ENCODE measurements at places on chromosomes 3 and 15.

DNA sequence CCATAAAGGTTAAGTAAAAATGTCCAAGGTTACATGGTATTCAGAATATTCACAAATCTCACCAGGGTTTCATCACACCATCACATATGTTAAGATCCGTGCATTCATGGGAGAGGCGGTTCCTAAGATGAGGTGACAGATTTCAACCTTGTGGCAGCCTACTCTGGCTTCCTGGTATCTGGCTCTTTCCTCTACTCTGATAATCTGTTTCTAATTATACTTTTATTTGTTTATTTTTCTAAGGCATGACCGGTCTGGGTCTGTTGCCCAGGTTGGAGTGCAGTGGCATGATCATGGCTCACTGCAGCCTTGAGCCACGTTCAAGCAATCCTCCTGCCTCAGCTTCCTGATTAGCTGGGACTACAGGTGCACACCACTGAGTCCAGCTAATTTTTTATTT, 34.4 kb downstream of the RAF1 start:
- no peak for DNase-seq

GRCh38 chr3:134846911-134847317, 51.9 kb downstream of the EPHB1 start:
- DNase-seq, result no peak

DNA sequence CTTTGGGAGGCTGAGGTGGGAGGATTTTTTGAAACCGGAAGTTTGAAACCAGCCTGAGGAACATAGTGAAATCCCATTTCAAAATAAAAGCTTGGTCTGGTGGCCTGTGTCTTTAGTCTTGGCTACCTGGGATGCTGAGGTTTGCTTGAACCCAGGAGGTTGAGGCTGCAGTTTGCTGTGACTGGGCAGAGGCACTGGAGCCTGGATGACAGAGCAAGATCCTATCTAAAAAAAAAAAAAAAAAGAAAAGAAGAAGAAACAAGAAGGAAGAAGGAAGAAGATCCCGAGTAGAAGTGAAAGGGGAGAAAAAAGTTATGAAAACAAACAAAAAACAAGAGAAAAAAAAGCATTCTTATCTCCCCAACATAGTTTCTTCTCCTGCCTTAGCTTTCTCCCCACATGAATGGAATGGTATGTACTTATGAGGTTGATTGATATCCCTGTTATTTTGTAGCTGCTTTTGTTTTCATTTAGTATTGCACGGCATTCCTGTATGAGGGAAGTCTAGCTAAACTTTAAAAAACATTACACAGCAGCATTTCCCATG, 42.4 kb downstream of the TMEM40 start:
- no peak for DNase-seq

GRCh38 chr3:35677797-35678196, 38.5 kb downstream of the ARPP21 start:
- no peak for DNase-seq

DNA sequence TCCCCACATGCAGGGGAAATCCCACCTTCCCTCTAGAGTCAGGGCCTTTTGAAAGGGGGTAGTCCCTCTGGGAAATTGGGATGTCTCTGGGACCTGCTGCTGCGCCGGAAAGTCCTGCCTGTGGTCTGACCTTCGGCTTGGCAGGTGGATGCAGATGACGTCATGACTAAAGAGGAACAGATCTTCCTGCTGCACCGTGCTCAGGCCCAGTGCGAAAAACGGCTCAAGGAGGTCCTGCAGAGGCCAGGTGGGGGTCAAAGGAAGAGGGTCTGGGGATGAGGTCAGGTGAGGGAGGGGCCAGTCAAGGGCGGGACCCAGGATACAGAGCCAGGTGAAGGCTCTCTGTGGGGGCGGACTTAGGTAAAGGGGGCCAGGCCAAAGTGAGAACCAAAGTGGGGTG, 16.2 kb downstream of the PTH1R start:
- DNase-seq, result no peak

Data from HuH-7 (cell line).